Cardiac septum (tissue), 1 donor: ENCODE measurements at places on chromosomes 7 and 10. TPM values are rescaled to one million over a fixed set of nuclear protein-coding genes. Genes with fewer than 3 reads are reported as not detected.

DNA sequence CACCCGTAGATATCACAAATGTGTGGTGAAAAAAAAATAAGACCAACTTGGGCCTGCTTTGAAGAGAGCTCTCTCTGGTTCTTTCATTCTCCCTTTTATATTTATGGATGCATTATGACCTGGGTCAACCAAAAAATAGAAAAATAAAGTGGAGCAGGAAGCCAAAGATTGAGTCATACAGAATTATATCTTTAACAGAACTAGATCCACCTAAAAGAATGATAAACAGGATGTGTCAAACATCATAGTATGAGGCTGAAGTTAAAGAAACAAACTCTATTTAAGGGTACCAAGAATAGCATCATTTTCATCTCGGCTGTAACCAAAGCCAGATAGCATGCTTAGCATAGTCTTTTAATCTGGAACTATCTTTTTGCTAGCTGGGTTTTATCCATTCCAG is 28.8 kb upstream of the NMT2 start:
- no peak for DNase-seq

The PLA2G12B gene
- total RNA-seq = not detected

DNA sequence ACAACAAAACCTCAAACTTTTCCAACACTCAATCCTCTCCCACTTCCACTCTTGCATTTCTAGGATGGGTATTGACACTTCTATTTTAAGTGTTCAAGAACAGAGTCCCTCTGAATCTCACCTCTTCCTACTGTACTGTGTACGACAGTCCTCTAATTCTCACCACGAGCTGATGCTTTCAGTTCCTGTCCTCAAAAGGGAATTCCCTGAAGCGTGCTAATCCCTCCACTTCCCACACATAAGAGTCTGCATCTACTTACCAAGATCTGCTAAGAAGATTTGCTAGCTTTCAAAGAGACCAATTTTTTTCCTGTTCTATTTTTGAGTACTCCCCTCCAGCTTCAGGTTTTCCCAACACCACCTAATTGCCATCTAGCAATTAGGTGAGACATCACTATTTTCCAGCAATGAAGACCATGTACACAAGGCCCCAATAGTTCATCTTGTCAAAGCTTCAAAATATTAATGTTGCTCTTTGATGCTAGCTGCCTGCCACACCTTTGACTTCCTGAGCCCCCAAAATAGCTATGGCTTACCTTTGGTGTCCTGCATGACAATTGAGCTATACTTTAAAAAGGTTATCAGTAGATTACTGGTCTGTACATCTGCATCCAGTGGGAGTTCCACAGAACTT is 54.4 kb downstream of the ARMH3 start:
- DNase-seq = no peak

DNA sequence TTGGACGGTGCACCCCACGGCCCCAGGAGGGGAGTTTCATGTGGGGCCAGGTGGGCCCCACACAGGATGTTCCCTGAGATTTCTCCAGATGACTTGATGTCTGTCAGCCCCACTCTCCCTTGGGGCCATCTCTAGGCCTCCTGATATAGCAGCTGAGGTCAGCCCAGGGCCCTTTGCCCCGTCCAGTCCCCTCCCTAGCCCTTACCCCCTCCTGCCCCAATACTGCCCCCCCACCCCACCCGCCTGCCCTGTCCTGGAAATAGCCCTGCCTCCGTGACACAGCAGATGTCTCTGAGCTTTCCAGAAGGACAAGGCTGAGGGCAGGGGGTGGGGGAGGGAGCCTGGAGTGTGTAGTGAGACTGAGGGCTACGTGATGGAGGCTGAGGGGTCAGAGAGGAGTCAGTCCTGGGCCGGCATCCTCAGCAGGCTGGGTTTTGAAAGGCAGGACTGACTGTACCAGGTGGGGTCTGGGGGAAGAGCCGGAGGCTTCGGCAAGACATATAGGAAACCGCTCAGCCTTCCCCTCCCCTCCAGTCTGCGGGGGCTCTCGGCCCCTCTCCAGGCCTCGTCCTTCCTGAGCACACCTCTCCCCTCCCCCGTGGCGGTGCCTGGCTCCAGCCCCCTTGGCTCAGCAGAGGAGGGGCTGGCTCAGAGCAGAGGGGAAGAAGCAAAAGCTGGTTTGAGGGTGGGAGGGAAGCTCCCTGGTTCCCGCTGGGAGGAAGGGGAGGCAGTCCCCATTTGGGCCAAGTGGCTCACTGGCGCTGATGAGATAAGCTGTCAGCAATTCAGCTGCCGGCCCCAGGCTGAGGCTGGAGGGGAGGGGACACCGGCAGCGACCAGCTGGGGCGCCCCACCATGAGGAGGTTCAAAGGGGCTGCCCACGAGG is 2.0 kb downstream of the FLNC start:
- DNase-seq = no peak

DNA sequence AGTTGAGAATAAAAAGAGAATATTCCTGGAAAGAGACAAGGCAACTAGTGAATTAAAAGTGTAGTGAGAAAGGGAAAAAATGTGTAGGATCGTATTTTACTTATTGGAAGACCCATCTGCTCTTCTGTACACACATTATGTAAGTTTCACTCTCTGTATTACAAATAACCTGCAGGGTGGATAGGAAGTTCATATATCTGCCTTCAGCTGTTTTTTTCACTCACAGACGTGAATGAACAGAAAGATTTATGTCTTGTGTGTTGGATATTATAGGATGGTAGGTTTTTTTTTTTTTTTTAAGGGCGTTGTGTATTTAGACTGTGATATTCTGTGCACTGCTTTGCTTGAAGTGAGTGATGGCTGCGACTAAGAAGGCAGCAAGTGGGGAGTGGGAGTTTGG is 266.5 kb downstream of the AUTS2 start:
- DNase-seq = no peak

GRCh38 chr10:14560791-14561765 is 213.6 kb downstream of the FAM107B start:
- DNase-seq = no peak

DNA sequence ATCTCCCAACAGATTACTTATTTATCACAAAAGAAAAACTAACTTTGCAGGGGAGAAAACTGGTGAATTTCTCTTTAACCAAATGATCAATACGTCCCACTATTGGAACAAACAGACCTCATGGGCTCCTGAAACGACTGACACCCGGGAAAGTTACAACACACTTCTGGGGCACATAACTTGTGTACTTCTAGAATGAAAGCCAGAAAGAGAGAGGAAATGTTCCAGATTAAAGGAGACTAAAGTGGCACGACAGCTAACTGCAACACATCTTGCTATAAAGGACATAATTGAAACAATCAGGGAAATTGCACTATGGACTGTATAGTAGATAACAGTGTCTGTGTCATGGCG is 14.7 kb upstream of the TPST1 start:
- no peak for DNase-seq

The VPS37D gene
- total RNA-seq = 2.4 TPM

- no peak for DNase-seq
Observed at GRCh38 chr7:22183522-22184280, 173.3 kb downstream of the RAPGEF5 start.

- DNase-seq = no peak
Observed at GRCh38 chr7:55962014-55962413, 2.4 kb upstream of the NIPSNAP2 start.

DNA sequence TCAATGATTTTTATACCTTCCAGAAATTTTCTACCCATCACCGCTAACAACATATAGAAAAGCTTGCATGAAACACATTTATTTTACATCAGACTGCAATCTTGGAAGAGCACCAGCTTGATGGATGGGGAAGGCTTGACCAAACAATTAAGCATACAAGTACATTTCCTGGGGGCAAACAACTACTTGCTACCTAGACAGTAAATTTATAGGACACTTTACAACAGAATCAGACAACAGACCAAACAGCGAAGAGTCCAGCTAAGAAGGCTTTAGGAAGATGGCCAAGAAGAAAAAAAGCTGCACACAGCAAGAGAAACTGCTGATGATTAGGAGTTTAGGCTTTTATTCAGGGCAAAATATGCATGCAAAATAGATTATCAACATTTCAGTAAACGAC is 8.0 kb downstream of the AASS start:
- DNase-seq = no peak

DNA sequence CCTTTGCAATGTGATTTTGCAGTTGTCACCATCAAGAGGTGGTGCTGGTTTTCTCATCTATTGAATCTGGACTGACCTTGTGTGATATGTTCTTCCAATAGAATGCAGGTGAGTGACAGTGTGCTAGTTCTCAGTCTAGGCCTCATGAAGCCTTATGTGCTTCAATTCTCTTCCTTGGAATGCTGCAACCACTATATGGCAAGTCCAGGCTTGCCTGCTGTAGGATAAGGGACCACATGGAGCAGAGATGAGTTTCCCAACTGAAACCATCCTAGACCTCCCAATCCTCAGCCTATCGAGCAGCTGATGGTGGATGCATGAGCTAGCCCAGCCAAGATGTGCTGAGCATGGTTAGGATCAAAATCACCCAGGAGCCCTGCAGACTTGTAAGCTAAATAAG is 32.6 kb upstream of the ARHGAP21 start:
- no peak for DNase-seq

DNA sequence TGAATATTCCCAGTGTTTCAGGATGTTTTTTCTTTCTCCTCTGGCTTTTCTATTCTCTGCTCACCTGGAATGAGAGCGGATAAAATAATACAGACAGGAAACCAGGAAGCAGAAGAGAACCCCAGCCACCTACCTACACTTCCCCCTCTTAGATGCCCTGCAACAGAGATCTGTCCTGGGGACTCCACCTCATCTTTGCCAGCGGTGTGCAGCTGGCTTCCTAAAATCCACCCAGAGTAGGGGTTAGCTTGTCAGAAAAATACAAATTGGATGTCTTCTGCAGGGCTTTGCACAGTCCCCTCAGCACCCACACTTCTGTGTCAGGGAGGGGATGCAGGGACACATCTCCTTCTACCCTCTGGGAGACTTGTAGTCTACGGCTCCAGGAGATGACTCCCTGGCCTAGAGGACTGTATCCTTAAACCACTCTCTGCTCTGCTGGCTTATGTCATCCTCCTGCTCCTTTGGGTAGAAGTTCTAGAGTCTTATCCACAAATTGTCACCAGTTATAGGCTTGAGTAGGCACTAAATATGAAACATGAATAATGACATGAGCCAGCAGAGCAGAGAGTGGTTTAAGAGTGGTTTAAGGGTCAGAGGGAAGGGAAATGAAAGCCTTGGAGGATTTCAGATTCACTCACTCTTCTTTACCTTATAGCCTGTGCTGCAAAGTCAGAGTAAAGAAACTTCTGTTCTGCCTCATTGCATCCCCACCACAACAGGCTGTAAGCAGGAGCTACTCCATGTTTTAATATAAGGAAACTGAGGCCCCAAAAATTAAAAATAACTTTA is 749.4 kb downstream of the AUTS2 start:
- DNase-seq = no peak

- no peak for DNase-seq
Observed at GRCh38 chr10:125838802-125839575, 15.6 kb downstream of the BCCIP start.

DNA sequence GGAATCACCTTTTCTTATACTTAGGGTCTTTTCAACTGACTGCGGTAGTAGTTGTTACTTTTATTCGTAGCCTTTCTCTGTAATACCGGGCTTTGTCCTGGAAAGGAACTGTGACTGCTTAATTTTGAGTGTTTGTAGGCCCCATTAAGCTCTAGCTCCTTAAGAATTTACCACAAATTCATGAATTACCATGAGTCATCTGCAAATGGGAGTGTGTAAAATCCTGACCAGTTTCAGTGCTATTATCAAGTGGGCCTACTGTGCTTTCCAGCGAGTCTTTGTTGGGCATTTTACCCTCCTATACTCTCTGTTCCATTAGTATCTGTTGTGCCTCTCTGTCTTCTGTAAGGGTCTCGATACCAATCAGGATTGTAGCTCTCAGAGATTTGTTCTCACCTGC is 49.7 kb downstream of the ZMYND11 start:
- DNase-seq = no peak

DNA sequence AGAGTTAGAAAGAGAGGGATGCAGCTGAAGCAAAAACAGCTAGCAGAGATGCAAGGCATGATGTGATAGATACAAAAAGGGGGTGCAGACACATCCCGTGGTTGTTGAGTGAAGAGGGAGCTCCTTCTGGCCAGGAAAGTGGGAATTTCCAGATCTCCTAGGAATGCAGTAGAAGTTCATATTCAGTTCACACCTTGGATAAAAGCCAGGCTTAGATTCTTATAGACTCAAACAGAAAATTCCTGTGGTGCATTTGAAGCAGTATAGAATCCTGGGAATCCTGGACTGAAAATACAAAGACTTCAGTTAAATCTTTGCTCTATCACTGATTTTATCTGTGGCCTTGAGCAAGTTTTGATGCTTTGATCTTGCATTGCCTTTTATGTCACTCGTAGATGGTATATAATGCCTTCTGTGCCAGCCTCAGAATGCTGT is 33.9 kb downstream of the SGPL1 start:
- DNase-seq = no peak

DNA sequence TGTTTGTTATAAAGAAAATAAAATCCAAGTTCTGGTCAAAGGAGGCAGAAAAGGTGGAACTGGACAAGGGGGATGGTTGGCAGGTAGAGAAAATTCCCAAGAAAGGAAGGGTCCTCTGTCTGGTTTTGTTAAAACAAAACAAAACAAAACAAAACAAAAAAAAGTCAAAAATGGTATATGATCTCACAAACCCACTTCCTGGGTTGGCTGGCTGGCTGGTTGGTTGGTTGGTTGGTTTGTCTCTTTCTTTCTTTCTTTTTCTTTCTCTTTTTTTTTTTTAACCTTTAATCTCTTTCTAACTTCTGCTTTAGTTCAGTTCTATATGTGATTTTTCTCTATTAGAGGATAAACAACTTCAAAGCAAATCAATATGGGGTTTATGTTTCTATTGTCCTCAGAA is 41.1 kb upstream of the CPN1 start:
- no peak for DNase-seq

DNA sequence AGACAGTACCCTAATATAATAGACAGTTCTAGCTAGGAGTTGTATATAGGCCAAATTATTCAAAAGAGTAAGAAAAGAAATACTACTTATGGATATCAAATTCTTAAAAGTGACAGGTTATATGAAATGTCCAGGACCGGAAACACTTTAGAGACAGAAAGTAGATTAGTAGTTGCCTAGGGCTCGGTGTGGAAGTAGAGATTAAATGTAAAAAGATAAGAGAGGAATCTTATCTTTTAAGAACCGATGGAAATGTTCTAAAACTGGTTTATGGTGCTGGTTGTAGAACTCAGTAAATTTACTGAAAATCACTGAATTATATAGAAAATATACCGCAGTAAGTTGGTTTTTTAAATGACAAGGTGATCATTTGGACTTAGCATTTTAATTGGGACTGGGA is 147.5 kb upstream of the ASAH2 start:
- no peak for DNase-seq

GRCh38 chr7:825386-825785 is 6.9 kb upstream of the SUN1 start:
- no peak for DNase-seq

The FAM200A gene
- 4.9 TPM for total RNA-seq
